ENCODE measurements at places on chromosomes 13 and 19. TPM values are rescaled to one million over a fixed set of nuclear protein-coding genes. Genes with fewer than 3 reads are reported as not detected.
A peak's percentile ranks its signal among the peaks of the same experiment; 100 is the strongest.

GRCh38 chr19:51531349-51532315 is at the start of gene SIGLEC6:
SIGLEC6 (minus strand) TSS chr19:51531670; CDS start chr19:51531648, 22 bp downstream.
- DNase-seq, result no peak

- no peak for DNase-seq
These were observed 33.2 kb upstream of the NDFIP2 start for GRCh38 chr13:79447741-79448140.

DNA sequence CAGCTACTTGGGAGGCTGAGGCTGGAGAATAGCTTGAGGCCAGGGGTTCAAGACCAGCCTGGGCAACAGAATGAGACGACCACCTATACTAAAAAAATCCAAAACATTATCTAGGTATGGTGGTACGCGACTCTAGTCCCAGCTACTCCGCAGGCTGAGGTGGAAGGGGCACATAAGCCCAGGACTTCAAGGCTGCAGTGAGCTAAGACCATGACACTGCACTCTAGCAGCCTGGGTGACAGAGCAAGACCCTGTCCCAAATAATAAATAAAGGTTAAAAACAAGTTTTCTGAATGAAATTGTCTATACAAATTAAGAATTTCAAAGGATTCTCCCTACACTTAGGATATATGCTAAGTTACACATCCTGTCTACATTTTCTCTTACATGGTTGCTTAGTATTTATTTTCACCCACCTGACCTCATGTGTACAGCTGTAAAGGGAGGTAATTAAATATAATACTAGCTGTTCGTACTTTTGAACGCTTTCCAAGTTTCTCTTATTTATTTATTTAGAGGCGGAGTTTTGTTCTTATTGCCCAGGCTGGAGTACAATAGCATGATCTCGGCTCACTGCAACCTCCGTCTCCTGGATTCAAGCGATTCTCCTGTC is 1.6 kb downstream of the SLC25A30 start:
- no peak for DNase-seq

DNA sequence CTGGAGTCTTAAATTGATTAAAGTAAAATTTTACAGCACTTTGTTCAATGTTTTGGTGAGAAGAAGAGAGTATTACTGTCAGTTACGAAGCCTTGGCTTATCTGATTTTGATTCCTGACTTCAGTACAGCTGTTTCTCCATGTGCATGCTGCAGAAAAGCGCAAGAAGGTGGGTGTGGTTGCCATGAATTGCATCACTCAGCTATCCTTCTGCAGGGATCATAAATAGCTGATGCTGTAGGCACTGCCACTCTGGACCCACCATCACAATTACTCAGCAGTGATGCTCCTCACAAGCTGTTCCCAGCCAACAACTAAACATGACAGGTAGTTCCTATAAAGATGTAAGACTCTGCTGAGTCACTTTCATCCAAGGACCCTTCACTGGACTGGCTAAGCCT is 321.2 kb downstream of the IRS2 start:
- DNase-seq, result no peak

- DNase-seq, result peak; percentile 5
These were observed 24.4 kb downstream of the WDR88 start for GRCh38 chr19:33156334-33156733.

GRCh38 chr13:44879452-44880058 is 109.7 kb downstream of the NUFIP1 start:
- DNase-seq, result peak; percentile 75

GRCh38 chr13:48866249-48866648 is 109.5 kb upstream of the FNDC3A start:
- no peak for DNase-seq

DNA sequence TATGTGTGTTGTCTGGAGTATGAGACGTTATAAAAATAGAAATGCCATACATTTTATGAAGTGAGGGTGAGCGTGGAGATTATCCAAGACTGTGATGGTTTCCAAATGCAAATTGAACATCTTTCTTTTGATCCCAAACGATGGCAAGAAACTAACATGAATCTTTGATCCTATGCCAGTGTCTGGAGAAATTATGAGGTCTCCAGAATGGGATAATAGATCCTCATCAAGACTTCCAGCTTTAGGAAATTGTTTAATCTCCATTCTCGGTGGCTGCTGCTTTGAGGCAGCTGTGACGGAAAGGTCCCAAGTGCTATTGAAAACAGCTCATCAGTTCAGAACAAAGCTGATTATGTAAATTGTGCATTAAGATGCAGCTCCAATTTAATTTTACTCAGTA is 30.8 kb downstream of the CBY2 start:
- no peak for DNase-seq

DNA sequence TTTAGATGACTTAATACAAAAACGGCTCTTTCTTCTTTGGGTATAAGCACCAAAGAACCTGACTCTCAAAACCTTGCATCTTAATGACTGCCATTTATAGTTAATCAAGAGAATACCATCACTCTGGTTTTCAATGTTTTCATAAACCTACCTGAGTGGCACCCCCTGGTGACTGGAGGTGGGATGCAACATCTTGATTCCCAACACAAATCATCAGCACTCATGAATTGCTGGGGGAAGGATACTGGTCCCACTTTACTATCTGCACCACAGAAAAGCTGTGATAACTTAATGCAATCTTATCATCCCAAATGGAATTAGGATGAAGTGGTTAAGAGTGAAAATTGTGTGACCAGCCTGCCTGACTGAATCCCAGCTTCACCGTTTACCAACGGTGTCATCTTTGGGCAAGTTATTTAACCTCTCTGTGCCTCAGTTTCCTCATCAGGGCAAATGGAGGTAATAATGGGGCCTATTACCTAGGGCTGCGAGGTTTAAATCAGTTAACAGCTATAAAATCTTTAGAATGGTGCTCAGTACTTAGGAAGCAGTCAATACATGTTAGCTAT is 366.4 kb downstream of the KLF12 start:
- peak; percentile 18 for DNase-seq

- DNase-seq, result no peak
These were observed 8.2 kb downstream of the ZNF177 start for GRCh38 chr19:9370738-9371619.

- DNase-seq, result no peak
These were observed at the start of gene ARHGEF7 for GRCh38 chr13:111115061-111115964. ARHGEF7 (plus strand) TSS chr13:111115310; CDS start chr13:111115527, 217 bp downstream.

DNA sequence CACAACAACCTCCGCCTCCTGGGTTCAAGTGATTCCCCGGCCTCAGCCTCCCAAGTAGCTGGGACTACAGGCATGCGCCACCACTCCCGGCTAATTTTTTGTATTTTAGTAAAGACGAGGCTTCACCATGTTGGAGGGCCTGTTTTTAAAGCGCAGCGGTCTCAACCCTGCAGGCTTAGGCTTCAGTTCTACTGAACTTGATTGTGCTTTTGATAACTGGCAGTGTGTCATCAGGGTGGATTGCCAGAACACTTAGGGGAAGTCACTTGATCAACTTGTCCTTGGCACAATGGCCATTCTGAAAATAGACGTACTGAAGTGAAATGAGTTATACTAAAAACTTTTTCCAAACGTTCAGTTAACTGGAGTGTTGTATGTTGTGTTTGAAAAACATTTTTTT is 472.2 kb downstream of the KLF5 start:
- DNase-seq, result no peak

- DNase-seq, result no peak
These were observed 35.5 kb upstream of the CSNK1A1L start for GRCh38 chr13:37141011-37141410.

DNA sequence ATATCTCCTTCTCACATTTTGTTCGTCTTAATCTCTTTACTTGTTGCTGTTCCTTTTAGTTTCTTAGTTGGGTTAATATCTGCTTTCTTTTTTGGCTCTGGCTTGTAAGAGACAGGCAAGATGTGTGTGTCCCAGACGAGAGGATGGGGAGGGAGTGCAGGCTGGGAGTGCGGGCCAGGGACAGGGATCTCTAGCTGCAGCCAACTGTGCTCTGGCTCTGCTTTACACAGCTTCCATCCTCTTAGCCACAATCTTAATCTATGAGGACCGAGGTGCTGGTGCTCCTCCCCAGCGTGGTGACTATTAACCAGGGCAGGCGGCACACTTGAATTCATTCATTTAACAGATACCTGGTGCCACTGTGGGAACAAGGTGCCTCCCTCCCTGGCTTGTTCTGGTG is 70.9 kb upstream of the WASF3 start:
- DNase-seq, result no peak

GRCh38 chr13:29923554-29924481 is 73.4 kb upstream of the UBL3 start:
- DNase-seq, result peak; percentile 99

- DNase-seq, result no peak
These were observed 361.8 kb downstream of the ZNF536 start for GRCh38 chr19:30733826-30734550.

- DNase-seq, result no peak
These were observed 393.7 kb downstream of the GPC6 start for GRCh38 chr13:93620181-93620765.

DNA sequence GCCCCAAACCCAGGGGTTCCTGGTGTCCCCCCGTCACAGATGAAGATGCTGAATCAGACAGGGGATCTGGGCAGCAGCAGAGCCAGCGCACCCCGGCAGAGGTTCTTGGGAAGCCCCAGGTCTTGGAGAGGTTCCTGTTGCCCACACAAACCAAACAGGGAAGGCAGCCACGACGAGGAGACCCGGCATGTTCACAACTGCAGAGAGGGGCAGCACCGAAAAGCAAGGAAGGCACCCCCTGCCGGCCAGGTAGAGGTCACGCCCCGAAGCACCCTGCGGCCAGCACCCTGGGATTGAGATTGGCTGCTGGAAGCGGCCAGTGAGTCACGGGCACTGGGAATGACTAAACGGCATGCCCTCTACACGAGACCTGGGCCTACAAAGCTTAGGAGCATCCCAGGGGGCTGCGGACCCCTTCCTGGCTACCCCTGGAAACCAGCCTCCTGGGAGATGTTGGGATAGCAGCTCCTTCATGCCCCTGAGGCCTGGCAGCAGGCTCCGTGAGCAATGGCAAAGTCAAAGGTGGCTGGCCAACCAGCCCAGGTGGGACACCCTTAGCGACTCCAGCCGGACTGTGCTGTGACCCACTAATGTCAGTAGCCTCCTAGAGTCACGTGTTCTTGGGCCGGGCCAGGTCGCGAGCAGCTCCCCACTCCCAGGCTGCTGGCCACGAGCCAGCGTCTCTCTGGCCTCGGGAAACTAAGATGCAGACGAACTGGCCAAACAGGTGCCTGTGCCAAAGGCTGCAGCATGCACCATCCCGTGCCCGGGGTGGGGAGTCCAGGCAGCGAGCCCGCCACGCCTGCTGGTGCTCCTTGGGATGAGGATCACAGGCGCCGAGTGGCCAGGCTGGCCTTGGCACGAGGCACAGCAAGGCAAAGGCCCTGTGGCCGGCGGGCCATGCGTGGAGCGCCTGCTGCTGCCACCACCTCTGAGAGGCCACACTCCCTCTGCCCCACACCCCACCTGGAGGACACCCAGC is 43.2 kb downstream of the MLLT1 start:
- DNase-seq, result no peak

GRCh38 chr13:100534147-100534843 is 54.3 kb downstream of the GGACT start:
- no peak for DNase-seq

DNA sequence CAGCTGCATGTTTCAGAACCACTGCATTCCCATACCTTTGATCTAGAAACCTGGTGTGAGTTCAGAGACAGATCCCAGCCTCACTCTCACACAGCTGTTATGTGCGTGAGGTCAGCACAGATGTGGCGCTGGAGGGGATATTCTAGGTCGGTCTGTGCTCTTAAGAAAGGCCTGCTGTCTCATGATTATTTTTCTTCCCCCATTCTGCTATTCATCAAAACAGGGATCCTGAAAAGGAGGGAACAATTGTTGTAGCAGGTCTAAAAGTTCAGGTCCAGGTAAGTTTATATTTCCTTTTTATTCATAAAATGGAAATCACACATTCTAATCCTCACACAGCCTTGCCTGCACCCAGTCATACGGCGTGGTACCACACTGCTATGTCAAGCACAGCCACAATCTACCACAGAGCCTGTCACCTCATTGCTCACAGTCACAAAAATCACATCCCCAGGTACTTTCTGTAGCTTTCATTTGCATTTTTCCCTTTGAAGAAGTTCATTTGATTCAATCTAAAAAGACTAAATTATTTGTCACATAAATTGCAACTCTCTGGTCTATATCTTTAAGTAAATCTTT is 867 bp downstream of the ZNF546 start:
- no peak for DNase-seq

GRCh38 chr19:35511337-35511736 is 2.1 kb downstream of the DMKN start:
- no peak for DNase-seq

GRCh38 chr13:103145442-103145841 is 79.2 kb upstream of the SLC10A2 start:
- no peak for DNase-seq

- no peak for DNase-seq
These were observed 577 bp upstream of the ACP7 start for GRCh38 chr19:39083599-39083982.

DNA sequence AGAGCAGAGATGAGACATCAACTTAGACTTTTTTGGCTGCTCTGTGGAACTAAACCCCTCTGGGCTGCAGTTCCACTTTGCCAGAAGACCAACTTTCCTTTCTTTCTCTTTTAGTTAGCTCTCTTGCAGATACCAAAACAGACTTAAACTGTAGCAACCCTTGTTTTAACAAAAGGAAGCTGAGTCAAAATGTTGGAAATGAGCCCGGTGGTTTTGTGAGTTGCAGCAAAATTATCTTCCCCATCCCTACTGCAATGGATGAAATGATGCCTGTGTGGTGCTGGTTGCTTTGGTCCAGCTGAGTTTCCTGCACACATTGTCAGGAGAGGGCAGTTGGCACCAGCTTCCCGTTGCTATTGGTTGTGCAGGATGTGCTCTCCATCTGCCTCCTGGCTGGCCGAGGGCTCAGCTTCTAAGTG is 115.3 kb downstream of the LRCH1 start:
- peak; percentile 51 for DNase-seq

- DNase-seq, result no peak
These were observed 8.5 kb downstream of the UNC13A start for GRCh38 chr19:17679526-17680229.

- peak; percentile 62 for DNase-seq
These were observed 809.3 kb downstream of the UQCRFS1 start for GRCh38 chr19:28403690-28404089.

- no peak for DNase-seq
These were observed 52.4 kb downstream of the RFX2 start for GRCh38 chr19:6057651-6058517.

DNA sequence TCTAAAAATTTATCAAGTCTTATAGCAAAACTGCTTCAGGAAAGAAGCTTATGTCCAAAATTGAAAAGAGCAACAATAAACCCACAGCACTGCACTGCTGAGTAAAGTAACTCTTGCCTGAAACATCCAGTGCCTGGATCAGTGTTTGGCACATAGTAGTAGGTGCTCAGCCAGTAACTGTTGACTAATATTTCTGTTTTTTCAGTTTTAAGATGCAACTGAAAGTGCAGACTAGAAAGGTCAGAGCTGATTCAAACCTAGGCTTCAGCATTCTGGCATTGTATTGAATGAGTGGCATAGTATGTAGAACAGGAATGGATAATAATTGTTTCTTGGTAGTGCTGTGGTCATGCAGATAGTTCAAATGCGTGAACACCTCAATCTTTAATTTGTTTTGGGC is 67.6 kb downstream of the UBL3 start:
- DNase-seq, result no peak

FXYD5 gene
- total RNA-seq, result 7.2 TPM

PAN3 gene
- 37.7 TPM for total RNA-seq

TSKS gene
- not detected for total RNA-seq

KIR2DL3 gene
- not detected for total RNA-seq

SLITRK1 gene
- total RNA-seq, result not detected

GPR12 gene
- total RNA-seq, result not detected

S1PR4 gene
- total RNA-seq, result 0.10 TPM

ZFR2 gene
- total RNA-seq, result 0.25 TPM

SHISA7 gene
- not detected for total RNA-seq

CEACAM16 gene
- total RNA-seq, result not detected

SAMD4B gene
- 20.1 TPM for total RNA-seq

CD177 gene
- 2.5 TPM for total RNA-seq

ADAMTSL5 gene
- 2.1 TPM for total RNA-seq

Measured in renal cortical epithelial cell (primary cell).